ENCODE measurements at places on chromosomes 12 and 14. TPM values are rescaled to one million over a fixed set of nuclear protein-coding genes. Genes with fewer than 3 reads are reported as not detected.
A peak's percentile ranks its signal among the peaks of the same experiment; 100 is the strongest.

DNA sequence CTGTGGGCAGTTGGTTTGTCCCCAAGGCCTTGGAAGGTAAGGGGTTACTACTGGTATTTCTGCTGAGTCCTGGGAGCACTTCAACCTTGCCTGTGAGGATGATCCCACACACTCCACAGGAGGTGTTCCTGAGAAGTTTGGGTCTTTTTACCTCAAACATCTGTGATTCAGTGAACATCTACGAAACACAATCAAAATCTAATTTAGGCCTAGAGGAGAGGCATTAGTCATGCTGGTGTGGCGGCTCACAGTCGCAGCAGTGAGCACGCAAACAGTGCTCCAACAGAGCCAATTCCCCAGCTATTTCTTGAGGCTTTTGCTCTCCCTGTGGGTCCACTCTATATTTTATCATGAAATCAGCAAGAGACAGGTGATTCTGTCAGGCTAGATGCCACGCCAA is 107.6 kb downstream of the APAF1 start:
- DNase-seq = no peak

DNA sequence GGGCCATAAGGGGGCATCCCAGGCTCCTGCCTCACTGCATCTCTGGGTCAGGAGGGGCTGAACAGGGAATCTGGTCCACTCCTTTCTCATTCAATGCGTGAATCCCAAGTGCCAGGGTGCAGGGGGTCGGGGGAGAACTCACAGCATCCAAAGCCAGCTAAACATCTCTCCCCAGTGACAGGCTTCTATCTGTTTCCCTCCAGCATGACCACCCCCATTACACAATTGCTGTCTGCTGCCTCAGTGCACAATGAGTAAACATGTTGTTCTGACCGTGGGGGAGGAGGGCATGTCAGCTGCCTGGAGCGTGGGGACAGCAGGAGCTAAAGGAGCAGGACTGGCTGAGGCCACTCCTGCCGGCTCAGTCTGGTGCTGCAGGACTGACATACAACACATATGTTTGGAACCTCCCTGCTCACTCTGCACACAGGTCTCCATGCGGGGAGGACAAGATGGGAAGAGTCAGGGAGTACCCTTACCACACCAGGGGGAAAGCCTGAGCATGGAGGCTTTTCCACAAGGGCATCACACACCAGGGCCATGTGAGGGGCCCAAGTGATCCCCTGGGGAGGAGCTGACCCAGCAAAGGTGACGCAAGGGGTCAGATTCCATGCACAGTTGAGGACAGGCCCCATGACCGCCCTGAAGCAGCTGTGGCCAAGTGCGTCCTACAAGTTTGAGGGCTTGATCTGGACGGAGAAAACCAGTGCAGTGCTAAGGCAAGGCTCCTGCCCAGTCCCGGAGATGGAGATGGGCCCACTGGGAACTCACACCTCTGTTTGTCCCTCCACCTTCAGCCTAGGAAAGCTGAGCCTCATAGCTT is 1.4 kb downstream of the TNS2 start:
- no peak for DNase-seq

Gene TCL1B
- not detected for total RNA-seq

Gene TC2N
- 132 TPM for total RNA-seq

- no peak for DNase-seq
Observed at GRCh38 chr14:99257122-99257672, 14.8 kb downstream of the BCL11B start.

DNA sequence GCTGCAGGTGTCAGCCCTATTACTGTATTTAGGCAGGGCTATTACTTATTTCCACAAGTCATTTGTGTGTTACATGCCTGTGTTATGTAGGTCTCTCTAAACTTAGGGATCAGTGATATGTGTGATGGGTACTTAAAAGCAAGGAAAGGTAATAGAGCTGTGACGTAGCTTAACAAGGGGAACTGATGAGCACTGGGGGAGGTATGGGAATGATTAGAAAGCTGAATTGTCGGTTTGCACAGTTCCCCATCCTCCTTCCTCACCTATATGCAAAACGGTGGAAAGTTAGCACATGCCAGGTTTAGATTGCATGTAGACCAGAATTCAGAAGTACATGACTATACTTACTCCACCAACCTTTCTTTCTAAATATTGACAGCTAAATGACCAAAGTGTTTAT is 494.3 kb upstream of the GARIN6 start:
- DNase-seq = no peak

DNA sequence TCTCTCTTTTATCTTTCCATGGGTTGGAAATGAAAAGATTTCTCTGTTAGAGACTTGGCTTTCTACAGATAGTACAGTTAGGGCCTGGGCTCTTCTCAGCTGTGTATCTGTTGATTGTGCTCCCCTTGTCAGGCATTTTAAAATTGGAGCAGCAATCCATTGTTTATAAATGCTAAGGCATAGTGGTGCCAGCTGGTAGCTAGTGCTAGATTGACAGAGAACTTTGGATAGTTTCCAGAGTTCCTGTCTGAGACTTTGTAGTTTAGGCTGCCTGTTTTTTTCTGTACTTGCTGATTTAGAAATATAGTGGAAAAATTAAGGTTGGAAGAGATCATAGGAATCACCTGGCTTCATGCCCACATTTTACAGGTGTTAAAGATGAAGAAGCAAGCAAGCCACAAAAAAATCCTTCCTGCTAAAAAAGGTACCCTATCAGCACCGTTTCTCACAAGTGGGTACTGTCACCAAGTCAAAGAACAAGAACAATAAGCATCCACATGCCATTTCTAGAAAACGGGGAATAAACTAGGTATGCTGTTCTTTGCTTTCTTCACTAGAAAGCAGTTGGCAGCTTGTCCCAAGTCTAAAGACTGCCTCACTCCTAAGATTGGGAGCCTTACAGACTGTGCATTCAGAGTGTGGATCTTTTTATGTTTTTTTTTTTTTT is 6.2 kb downstream of the TTLL5 start:
- DNase-seq = no peak

DNA sequence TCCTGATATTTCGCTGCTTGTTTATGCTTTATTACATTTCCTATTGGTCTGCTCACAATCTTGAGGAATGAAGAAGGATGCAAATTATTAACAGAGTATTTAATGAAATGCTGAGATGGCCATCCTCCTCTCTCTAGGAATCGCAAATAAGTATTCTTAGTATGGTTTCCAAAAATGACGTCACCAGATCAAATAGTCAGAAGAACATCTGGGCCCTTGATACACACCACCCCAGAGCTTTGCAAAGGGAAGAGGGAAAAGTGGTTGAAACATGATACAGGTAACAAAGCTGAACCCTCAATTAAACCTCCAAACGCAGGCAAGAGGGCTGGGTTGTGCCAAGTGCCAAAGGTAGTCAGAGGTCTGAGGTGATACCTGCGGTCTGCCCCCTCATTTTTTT is 107.3 kb downstream of the BCL11B start:
- DNase-seq = no peak

GRCh38 chr14:101891471-101891870 is 72.9 kb upstream of the DYNC1H1 start:
- no peak for DNase-seq

DNA sequence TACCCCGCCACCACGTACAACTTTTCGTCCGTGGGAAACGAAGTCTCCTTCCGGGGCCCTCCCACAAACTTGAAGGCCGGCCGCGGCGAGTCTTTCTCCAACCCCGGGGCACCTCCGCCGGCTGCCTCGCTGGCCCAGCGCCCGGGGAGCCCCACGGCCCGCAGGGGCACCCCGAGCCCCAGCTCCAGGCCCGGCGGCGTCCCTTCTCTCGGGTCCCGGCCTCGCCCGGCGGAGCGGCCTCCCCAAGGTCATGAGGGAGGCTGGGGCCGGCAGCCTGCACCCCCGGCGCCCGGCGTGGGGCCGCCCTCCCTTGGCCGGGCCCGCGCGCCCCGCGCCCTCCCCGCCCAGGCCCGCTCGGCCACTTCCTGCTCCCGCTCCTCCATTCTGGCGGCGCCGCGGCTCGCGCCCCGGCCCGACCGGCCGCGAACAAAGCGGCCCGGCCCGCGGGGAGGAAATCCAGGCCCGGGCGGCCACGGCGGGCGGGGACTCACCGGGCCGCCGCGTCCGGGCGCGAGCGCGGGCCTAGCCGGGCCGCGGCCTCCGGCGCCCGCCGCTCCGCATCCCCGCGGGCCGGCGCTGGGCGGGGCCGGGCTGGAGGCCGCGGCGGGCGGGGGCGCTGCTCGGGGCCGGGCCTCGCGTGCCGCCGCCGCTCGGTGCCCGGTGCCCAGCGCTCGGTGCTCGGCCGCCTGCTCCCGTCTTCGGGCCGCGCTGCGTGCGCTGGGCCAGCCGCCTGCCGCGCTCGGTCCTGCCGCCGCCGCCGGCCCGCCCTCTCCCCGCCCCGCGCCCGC is at the start of gene AKT1:
Gene AKT1, minus strand, starts transcription at position 756 of the 788 bp plus-strand sequence. CDS start 3,105 bp downstream, outside the sequence.
- peak; percentile 60 for DNase-seq

DNA sequence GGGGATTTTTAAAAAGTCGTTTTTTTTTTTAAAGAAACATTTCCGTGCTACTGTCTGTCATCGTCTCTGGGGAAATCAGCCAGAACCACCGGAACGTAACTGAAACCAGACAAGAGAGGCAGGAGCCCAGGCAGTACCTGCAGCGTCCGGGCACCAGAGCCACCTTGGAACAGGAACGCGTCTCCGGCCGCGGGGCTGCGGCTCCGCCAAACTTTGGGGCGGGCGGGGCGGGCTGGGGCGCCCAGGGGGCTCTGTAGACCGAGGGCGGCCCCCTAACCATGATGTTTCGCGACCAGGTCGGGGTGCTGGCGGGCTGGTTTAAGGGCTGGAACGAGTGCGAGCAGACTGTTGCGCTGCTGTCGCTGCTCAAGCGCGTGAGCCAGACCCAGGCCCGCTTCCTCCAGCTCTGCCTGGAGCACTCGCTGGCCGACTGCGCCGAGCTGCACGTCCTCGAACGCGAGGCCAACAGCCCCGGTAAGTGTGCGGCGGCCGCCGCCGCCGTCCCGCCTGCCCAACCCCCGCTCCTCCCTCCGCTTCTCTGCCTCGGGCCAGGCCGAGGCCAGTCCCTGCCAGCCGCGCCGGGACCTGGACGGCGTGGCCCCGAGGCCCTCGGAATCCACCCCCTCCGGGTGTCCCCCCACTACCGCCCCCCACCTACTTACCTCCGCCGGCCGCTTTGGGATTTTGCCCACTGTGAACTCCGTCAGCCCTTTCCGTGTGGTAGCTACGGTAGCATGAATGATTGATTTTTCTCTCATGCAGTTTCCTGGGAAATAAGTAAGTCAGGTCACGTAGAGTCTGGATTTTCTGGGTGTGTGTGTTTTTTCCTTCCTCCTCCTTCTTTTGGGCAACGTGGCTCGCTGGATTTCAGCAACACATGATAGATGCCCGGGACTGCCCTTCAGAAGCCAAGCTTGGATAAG is 972 bp downstream of the SAMD4A start:
- DNase-seq = peak; percentile 57

DNA sequence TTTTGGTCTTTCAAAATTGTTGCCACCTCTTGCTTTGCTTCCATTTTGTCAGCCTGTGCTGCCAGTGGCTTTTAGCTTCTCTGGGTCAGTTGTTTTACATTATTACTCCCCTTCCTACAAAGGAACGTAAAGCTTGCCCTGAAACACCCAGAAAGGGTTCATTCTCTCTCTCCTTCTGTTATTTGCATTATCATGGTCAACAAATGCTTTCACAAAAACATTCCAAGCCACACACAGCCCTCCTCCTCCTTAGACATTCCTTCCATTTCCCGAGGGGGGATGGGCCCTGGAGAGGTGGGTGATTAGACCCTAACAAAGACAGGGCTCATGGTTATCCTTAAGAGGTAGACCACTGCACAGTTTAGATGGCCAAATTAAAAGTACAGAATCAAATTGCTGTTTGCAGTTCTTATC is 60.4 kb upstream of the SINHCAF start:
- DNase-seq = no peak

DNA sequence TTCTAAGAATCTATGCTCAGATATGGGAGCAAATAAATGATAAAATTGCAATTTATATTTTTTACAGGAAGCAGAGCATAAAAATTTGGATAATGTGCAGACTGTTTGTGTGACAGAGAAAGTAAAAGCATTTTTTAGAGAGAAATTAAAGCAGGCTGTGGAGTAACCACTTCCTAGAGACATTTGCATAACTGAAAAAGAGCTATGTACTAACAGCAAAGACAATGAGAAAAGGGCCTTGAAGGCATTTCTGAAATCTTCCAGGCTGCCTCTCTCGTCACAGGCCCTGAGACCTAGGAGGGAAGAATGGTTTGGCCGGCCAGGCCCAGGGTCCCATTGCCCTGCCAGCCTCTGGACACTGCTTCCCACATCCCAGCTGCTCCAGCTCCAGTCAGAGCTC is 247.2 kb downstream of the ALX1 start:
- DNase-seq = no peak

GRCh38 chr12:33589576-33590114 is 150.0 kb upstream of the SYT10 start:
- DNase-seq = no peak

GRCh38 chr12:121184984-121185889 is 24.7 kb upstream of the P2RX4 start:
- DNase-seq = no peak

DNA sequence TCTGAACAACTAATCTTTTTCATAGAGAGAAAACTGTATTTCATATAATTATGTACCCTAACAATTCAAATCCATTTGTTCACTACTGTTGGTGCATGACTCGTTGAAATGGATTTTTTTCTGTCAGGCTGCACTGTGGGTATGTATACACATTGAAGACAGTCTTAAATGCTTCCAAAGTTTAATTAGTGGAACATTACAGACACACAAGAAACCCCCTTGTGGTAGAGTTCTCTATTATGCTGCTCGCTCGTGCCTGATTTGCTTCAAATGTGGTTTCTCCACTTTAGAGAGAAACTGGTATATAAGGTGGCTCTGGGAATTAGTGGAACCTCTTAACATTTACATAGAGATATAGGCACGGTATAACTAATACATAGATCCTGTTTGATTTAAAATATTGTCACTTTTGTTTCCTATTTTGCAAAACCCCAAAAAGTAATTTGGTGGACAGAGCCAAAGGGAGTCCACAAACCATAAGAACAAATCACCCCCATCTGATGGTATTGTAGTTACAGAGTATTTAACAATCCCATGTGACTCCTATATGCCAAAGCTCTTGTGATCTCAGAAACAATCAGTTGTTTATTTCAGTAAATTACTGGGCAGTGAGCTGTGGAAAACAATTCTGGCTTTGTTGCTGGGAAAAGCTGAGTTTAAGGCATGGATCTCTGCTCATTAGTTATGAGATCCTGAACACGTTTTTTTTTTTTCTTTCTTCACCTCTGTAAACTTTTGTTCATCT is 159.5 kb downstream of the BRMS1L start:
- no peak for DNase-seq

Gene CPNE8
- 1.1 TPM for total RNA-seq

DNA sequence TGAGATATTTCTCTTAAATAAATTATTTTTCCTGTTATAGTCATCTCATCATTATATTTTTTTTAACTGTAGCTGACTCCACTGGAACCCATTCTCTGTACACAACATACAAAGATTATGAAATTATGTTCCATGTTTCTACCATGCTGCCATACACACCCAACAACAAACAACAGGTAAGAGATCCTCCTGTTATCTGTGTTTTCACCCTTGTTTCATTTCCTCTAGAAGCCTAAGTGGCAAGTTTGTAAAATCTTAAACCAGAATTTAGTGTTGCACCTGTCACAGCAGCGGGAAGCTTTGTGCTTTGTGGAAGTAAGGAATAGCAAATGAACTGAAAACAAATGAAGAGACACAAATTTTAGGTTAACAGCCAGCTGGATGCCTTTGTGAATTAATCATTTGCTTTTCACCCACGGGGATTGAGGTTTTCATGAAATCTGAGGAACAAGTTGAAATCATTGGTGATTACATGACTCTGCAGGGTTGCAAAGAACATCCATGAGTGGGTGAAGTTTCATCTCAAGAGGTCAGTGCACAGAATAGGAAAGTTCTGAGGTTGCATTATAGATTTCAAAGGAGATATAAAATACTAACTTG is 273.9 kb upstream of the RGS6 start:
- no peak for DNase-seq

Data from CD8-positive, alpha-beta T cell (primary cell).